Stromal cell of bone marrow (primary cell): ENCODE measurements at places on chromosomes 12 and 14.

GRCh38 chr12:120586206-120586605 lies 5.0 kb upstream of the POP5 start:
- DNase-seq: no peak

GRCh38 chr14:25588751-25589150 lies 538.8 kb upstream of the STXBP6 start:
- no peak for DNase-seq

DNA sequence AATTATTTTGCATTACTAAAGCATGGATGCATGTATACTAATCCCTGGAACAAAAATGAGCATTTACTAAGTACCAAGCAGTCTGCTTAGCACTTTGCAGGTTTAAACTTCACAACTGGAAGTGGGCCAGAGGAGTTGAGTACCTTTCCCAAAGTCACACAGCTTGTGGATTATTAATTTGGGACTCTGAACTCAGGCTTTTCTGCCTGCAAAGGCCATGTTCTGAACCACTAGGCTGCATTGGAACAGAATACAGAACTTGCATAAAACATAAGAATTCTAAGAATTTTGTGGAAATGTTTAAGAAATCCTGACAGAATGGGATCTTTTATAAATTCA lies 132.9 kb upstream of the AMIGO2 start:
- no peak for DNase-seq

- no peak for DNase-seq
These were observed 20.2 kb upstream of the CHGA start for GRCh38 chr14:92902726-92903125.

DNA sequence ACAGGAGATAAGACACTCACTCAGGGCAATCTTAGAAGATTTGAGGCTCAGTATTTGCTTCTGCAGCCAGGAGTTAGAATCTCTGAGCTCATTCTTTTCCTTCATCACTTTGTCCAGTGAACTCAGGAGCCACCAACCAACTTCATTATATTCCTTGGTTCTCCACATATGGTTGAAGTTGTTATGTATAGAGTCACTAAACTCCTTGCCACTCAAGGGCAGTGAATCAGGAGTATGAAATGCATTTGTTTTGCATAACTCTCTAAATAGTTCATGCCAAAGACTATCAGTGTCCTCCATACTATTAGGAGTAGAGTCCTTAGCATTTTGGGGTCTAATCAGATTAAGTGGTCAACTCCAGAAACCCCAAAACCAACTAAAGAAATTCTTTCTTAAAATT lies 150.6 kb downstream of the CCDC59 start:
- no peak for DNase-seq

DNA sequence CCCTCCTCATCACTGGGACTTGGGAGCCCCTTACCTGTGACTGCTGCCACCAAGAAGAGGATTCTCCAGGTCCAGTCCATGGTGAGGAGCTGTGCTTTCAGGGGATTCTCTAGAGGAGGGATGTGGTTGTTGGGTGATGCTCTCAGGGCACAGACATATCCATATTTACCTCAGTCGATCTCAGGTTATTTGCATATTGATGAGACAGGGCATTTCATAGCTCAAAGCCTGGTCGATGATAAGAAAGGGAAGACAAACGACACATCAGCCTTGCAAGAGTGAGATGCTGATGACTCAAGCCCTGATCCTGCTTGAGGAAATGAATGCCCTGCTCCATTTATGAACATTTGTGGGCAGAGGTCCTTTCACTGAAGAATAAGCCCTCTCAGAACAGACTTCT lies 981.0 kb downstream of the TMEM121 start:
- DNase-seq: no peak
